ENCODE measurements at places on chromosomes 5 and 9. TPM values are rescaled to one million over a fixed set of nuclear protein-coding genes. Genes with fewer than 3 reads are reported as not detected.

- H3K27ac ChIP-seq = peak overlapping the region; percentile 57
- no peak for DNase-seq
- H3K36me3 ChIP-seq = no peaks in the 10 kb centered on the region
- H3K4me3 ChIP-seq = peak overlapping the region; percentile 5
- H3K4me1 ChIP-seq = peaks cover 35% of the 10 kb centered on the region
Observed at GRCh38 chr5:134409321-134409720, 2.4 kb downstream of the CDKN2AIPNL start.

Gene SLCO4C1
- total RNA-seq = 0.18 TPM

DNA sequence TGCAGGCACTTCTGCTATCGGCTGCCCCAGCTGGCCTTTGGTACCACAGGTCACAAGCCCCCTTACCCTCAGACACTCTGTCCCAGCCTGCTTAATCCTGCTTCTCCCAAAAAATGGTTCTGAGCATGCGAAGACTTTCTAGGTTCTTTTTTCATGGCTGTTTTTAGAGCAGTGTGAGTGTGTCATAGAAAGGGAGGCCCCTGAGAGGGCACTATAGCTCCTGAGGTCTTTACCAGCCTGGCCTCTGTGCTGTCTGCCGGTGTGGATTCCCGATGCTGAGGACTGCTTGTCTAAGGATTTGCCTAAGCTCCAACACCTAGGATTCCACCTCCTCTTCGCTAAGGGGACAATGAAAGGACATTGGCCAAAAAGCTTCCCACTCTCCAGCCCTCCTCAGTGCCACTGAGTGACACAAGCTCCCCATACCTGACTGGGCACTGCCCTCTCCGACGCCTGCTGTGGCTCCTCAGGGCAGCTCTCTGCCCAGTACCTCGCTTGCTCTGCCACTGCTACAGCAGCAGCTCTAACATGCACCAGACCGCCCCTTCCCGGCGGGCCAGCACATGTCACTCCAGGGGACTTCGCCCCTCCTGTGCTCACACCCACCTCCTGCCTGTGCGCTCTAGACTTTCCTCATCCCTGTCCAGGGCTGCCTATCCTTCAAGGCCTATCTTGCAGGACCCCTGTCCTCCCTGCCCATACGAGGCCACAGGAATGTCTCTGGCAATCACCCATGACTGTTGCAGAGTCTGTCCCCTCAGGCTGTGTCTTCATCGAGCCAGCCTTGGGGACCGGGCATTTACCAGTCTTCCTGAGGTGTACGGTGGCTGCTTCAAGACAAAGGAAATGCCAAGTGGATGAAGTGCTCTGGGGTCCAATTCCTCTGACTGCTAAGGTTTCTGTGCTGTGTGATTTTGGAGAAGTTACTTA is 21.0 kb downstream of the MACROH2A1 start:
- peaks cover 88% of the 10 kb centered on the region for H3K36me3 ChIP-seq
- peak overlapping the region; percentile 36 for H3K27ac ChIP-seq
- peaks cover 68% of the 10 kb centered on the region for H3K4me1 ChIP-seq
- no peaks in the 10 kb centered on the region for H3K27me3 ChIP-seq
- H3K4me3 ChIP-seq = no peak overlapping the region

GRCh38 chr9:135907006-135907430 is 328 bp downstream of the CAMSAP1 start:
- no peaks in the 10 kb centered on the region for H3K27me3 ChIP-seq
- peaks cover 35% of the 10 kb centered on the region for H3K36me3 ChIP-seq
- H3K4me3 ChIP-seq = no peak overlapping the region
- DNase-seq = no peak
- no peak overlapping the region for H3K27ac ChIP-seq
- peaks cover 70% of the 10 kb centered on the region for H3K4me1 ChIP-seq

DNA sequence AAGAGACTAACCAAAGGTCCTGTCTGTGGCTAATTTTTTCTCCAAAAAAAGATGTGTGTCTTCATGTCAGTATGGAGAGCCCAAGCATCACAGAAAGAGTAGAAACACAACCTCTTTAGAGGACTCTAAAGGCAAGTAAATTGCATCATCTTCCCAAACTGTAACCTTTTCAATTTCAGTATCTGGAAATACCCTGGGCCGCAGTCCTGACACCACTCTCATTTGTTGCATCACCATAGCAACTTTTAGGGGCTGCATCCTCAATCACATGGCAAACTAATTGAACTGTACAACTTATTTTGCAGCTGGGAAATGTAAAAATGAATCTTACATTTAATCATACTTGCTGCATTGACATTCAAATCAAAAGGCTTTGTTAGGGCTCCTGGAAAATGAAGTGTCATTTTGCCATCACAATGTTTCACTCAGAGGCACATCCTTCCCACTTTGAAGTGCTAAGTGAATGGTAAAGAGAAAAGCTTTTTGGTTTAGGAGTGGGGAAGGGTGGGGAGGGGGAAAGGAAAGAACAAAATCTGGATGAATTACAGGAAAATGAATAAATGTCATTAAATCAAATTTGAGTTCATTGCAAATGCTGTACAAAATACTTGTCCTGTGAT is 60.6 kb upstream of the GRIA1 start:
- H3K4me1 ChIP-seq = no peaks in the 10 kb centered on the region
- no peak for DNase-seq
- no peak overlapping the region for H3K27ac ChIP-seq
- H3K4me3 ChIP-seq = no peak overlapping the region

Gene CWC27
- total RNA-seq = 20.3 TPM

All from naive thymus-derived CD8-positive, alpha-beta T cell (primary cell).